MV-4-11 (cell line): ENCODE measurements at places on chromosomes 6 and 20.

- DNase-seq: no peak
These were observed 28.9 kb downstream of the PRR18 start for GRCh38 chr6:166279393-166279679.

DNA sequence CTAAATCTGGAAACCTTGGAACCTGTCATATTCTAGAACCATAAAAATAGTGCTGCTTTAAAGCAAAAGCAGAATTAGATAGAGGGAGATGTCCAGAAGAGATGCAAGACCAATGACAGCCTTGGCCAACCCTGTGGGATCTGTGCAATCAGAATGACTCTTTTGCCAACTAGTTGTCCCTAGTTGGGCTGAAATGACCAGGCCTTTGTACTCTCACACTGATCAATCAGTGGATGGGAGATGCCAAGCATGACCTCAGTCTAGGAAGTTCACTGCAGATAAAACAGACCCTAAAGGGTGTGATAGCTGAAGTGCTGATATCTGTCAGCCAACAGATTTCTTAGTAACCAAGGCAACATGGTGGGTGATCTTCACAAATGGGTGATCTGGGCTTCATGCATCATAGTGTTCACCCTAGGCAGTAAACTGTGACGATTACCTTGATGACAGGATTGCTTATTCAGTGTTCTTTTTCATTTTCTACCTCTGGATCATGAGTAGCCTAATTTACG is 52.1 kb downstream of the BCKDHB start:
- DNase-seq: no peak

GRCh38 chr6:36851626-36852025 is 12.4 kb upstream of the CPNE5 start:
- DNase-seq: peak; percentile 80

- no peak for DNase-seq
These were observed 51.6 kb upstream of the IMPG1 start for GRCh38 chr6:76124018-76124417.

DNA sequence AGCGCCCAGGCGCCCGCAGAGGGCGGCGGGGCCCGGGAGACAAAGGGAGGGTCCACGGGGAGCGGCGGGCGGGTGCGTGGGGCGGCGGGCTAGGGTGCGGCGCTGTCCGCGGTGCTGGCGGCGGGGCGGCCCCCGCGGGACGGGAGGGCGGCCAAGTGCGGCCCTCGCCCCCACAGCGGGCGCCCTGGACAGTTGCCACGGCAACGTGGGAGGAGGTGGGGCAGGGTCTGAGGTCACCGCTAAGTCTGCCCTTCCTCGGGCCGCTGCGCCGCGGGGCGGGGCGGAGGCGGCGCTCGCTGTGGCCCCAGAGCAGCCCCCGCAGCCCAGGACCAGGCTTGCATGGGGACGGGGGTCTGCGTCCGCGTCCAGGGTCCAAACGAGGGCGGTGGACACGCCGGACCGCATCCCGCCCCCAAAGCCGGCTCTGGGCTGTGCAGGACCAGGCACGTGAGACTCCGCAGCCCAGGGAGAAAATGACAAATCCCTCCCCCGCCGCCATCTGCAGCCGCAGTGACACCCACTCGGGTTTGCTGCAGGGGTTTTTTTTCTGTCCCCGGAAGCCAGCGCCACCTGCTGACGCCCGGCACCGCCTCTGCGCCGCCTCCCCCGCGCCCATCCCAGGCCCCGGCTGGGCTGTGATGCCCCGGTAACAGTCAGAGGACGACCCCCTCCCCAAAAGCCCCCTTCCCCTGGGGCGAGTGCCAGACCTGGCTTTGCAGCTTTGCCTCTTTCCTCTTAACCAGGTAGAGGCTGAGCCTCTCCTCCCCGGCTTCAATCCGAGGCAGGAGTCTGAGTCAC is 36.8 kb downstream of the YTHDF1 start:
- DNase-seq: peak; percentile 54

DNA sequence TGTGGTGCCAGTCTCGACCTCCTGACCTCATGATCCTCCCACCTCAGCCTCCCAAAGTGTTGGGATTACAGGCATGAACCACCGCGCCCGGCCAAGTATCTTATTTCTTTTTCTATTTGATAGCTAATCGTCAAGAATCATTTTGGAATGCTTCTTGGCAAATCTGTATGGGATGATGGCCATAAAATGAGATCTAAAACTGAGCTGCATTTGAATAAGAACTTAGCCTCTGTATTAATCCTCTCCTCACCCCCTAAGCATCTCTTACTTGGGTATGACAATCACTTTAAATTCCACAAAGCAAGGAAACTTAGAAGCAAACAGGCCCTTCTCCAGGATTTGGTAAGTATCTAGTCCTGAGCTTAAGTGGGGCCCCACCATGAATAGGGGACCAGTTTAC is 108.9 kb upstream of the BTBD3 start:
- no peak for DNase-seq

DNA sequence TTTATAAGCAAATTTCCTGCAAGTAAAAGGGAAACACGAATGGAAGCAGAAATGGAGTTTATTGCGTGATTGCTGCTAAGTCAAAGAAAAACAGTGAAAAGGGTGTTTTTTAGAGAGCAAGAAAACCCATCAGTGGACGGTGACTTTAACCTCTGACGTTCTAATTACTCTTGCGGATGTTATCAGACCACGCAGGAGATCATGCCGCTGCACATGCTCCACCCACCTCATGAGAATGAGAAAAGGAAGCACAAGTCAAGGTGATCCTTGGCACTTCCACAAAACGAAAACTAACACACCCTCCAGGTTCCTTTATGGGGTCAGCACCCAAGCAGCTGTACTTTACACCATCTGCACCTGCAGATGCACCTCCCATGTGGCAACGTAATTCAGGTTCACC is 45.0 kb downstream of the LYRM4 start:
- no peak for DNase-seq

- no peak for DNase-seq
These were observed 14.5 kb upstream of the KCNK5 start for GRCh38 chr6:39243809-39244208.

- no peak for DNase-seq
These were observed 17.9 kb downstream of the RPF2 start for GRCh38 chr6:110999634-111000270.

- DNase-seq: peak; percentile 99
These were observed 267.9 kb downstream of the PLCB1 start for GRCh38 chr20:8399947-8400346.

- no peak for DNase-seq
These were observed 95.7 kb upstream of the BMP2 start for GRCh38 chr20:6671829-6672228.

GRCh38 chr20:56897318-56897957 is 268.3 kb downstream of the TFAP2C start:
- DNase-seq: no peak

GRCh38 chr6:63317641-63318040 is 2.1 kb downstream of the LGSN start:
- no peak for DNase-seq

GRCh38 chr6:20473518-20473917 is 60.7 kb upstream of the CDKAL1 start:
- no peak for DNase-seq

GRCh38 chr6:45438849-45439406 is 61.2 kb upstream of the SUPT3H start:
- DNase-seq: peak; percentile 32

GRCh38 chr6:156760377-156760776 is 16.8 kb upstream of the ARID1B start:
- DNase-seq: no peak

GRCh38 chr20:2800521-2801285 is at the start of gene CPXM1:
CPXM1 (minus strand) TSS chr20:2800627; CDS start chr20:2800572, 55 bp downstream.
- DNase-seq: peak; percentile 95

DNA sequence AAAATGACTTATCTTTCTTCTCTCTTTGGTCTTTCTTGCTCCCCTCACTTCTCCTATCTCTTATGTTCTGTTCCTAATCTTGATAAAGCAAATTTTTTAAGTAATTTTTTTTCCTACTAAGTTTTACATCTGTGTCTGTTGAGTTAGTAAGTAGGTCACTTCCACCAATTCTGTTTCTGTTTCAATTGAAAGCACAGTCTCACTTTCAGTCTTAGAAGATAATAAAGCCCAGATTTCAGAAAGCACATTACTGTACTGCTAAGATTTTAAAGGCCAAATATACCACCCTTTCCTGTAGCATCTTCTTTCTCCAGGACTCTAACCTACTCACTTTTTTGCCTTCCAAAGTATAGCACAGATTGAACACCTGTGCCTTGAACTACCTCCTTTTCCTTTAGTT is 866.1 kb upstream of the ADGRB3 start:
- DNase-seq: no peak

DNA sequence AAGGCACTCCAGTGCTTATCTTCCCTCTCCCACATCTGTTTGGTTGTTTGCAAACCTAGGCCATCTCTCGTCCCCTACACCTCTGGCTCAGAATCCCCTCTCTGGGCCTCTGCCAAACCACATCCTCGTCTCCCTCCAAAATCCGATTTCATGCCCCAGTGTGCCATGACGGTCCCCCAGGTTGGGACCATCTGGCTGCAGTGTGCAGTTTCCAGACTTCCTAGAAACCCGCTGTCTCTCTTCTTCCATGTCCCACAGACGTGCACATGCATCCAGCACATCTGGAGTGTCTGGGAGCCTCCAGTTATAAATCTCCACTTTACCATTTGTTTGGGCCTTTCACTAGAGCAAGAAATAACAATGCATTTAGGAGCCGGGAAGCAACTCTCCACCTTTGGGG is 316.2 kb downstream of the KIF16B start:
- DNase-seq: no peak

DNA sequence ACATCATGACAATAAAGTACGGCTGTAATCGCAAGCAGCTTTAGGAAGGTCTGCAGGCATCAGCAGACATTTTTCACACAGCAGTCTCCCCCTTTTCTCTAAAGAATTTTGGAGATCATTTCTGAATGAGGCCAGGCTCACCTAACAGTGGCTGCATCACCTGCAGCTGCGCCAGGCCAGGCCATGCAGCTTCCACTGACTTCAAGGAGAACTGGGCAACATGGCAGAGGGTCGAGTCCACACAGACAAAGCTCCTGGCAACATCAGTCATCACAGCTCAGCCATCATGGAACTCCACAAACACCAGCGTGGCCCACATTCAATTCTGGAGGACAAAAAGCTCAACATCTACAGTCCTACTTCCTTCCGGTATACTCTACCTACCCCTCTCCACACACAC is 17.8 kb upstream of the FOXC1 start:
- DNase-seq: no peak

DNA sequence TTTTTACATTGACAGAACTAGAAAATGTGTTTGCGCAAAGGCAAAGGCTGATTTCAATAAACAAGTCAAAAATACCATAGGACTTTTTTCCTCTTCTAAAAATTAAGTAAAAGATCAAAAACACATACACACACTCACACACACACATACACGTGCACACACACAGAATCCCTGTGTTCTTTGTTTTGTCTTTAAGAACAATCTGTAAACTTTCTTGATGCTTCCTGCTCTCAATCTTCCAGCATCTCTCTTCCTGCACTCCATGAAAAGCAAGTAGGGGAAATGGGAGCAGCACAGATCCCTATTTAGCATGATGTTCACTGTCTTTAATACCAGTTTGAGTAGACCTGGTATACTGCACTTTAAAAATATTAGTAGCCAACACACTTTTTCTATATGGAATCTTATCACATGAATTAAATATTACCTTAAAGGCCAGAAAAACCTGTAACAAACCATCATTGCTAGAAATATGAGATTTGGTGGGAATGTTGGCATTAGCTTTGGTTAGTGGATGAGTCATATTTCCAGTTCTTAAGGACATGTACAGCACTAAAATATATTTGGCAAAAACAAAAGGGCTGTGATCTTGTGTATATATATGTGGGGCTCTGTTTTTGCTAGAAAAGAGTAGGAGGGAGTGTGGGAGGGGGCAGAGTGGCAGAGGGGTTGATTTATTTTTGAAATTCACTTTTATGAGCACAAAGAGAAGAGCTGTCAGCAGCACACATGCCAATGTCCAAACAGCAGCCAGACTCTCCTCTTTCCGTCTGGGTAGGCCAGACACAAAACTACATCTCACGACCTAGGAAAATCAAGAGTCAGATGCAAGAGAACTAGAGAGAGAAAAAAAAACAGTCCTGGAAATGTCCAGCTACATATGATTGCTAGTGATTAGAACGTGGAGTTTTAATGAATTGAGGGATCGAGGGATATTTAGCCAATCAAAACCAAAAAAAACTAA is 4.6 kb downstream of the PTPRK start:
- no peak for DNase-seq

- DNase-seq: no peak
These were observed 147.2 kb downstream of the TFAP2C start for GRCh38 chr20:56776345-56776744.

DNA sequence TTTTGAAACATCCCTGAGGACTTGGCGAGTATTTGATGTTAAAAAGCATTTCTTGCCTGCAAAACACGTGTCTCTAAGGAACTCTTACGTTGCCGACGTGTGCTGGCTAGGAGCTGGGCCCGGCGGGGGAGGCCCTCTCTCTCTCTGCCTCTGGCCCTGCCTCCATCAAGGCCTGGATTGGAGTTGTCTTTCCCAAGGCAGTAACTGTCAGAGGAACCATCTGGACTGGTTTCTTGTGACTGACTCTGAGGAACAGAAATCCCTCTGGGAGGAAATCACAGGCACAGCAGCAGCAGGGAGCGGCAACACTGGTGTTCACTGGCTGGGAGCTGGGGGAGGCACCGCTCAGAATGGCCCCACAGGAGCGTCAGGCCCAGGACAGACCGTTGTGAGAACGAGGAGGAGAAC is 244.2 kb downstream of the NRN1 start:
- no peak for DNase-seq

DNA sequence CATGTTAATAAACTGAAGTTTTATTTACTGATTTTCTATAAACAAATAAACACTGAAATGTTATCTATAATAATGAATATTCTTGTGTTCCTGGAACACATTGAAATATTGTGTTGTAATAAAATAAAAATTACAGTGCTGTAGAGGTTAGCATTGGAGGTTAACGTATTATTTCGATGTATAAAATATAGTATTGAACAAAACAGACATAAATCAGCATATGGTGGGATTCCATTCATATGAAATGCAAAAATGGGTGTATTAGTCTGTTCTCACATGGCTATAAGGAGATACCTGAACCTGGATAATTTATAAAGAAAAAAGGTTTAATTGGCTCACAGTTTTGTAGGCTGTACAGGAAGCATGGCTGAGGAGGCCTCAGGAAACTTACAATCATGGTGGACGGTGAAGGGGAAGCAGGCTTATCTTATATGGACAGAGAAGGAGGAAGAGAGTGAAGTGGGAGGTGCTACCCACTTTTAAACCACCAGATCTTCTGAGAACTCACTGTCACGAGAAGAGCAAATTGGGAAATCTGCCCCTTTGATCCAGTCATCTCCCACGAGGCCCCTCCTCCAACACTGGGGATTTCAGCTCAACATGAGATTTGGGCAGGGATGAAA is 24.6 kb upstream of the BMP6 start:
- peak; percentile 91 for DNase-seq

DNA sequence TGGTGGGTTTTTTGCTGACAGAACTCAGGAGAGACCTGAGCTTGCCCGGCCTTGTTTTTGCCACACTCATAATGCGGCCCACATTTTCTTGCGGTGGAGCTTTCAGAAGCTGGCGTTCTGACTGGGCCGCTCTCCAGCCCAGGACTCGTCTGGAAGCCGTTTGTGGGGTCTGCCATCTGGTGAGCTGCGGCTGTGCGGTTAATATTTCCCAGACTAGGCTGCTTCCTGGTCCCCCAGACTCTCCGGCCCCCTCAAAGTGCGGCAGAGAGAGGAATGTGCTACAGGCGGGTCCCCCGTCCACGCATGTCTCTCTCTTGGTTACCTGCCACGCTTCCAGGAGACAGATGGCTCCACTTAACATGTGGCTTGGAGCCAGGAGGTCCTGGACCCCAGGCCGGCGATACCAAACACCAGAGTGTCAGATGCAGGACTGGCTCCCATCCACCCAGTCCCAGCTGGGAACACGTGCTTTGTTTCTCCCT is 128.9 kb upstream of the PMEPA1 start:
- DNase-seq: no peak
